ENCODE measurements at places on chromosomes 4 and X. TPM values are rescaled to one million over a fixed set of nuclear protein-coding genes. Genes with fewer than 3 reads are reported as not detected.

P2RY8 gene
- total RNA-seq = not detected

VSIG1 gene
- total RNA-seq = not detected

MAGEB3 gene
- not detected for total RNA-seq

NR3C2 gene
- total RNA-seq = 3.3 TPM

STK32B gene
- 0.10 TPM for total RNA-seq

ANKRD17 gene
- total RNA-seq = 17.6 TPM

COX7B2 gene
- 86.5 TPM for total RNA-seq

PLRG1 gene
- total RNA-seq = 71.6 TPM

PAQR3 gene
- total RNA-seq = 26.2 TPM

DNA sequence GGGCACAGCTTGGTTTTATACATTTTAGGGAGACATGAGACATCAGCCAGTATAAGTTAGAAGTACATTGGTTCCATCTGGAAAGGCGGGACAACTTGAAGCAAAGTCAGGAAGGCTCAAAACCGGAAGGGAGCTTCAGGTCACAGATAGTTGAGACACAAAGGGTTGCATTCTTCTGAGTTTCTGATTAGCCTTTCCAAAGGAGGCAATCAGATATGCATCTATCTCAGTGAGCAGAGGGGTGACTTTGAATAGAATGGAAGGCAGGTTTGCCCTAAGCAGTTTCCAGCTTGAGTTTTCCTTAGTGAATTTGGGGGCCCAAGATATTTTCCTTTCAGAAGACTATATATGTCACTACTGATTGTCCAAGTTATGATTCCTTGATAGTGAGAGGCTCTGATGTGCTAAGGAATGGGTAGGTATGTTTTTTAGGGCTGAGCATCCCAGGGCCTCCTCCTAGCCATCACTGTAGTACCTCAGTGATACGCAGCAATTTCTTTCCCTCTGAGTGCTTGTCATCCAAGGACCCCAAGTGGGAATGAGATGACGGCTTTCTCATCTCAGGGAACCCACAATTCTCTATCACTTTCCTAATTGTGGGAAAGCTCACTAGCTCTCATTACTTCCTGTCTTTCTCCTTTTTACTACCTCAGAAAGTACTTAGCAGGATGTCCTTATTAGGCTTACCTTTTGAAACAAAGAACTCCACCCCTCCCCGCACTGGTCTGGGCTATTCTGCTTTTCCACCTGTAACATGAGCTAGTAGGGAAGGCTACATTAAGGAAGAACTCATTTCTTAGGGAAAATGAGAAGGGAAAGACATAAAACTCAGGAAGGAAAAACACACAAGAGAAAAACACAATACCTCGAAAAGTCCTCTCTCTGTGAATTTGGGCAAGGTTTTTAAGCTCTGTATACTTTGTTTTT lies 632.7 kb downstream of the RAPGEF2 start:
- no peak for DNase-seq

DNA sequence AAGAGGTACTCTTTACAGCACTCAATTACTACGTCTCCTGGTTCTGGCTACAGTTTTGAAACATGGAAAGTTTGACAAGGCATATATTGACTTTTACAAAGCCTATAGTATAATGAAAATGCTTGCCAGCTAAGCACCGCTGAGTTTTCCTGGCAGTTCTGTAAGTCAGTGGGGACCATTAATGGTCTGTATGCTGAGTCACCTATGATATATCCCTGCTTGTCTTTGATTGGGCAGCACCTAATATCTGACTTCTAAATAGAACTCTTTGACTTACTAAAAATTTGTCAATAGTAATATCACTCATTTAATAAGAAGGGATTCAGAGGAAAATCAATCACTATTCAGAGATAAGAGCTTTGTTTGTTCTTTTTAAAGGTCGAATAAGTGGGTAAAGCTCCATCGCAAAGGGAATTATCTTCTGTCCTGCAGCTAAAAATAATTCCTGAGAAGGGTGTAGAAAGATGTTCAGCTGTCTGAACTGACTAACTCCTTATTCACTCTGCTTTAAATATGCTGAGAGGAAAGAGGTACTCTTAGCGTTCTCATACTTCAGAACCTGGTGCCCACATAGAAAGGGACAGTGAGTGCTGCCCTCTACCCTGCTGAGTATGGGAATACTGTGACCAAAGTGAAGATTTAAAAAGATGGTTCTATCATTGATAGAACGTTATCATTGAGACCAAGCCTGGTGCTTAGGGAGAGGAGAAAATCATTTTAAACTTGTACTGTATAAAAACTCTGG lies 959 bp downstream of the SMPX start:
- peak; percentile 24 for DNase-seq

DNA sequence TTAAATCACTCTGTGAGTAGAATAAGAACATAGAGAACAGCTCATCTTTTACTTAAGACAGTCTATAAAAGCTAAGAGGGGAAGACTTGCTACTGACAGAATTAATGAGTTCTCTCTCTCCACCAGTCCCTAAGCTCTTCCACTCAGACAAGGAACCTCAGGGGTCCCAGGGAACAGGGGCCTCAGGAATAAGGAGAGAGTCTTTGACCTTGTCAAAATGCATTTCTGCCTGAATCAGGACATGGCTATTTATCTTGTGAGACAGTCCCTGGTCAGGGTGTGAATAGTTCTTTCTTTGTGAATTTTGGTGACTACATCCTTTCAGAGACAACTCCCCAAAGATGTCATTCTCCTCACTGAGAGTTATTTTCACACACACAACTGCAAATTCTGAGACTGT lies 218.7 kb upstream of the HS3ST1 start:
- no peak for DNase-seq

DNA sequence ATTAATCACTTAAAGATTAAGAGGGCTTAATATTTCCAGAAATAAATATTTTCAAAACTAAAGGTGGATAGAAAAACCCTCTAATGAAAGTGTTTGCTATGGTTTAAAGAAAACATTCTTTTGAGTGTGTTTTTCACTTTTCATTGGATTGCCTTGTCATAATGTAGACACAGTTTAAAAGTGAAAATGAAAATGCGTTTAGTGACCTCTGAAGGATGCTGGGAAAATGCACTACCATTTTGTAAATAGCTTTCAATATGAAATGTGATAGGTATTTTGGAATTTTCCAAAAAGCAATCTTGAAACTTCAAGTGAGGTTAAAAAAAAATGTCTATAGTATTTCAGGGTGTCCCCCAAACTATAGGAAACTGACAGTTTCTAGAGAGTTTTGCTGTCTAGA lies 642.2 kb downstream of the C4orf33 start:
- DNase-seq = peak; percentile 1

- no peak for DNase-seq
These were observed 44.0 kb upstream of the GATB start for GRCh38 chr4:151804821-151805220.

DNA sequence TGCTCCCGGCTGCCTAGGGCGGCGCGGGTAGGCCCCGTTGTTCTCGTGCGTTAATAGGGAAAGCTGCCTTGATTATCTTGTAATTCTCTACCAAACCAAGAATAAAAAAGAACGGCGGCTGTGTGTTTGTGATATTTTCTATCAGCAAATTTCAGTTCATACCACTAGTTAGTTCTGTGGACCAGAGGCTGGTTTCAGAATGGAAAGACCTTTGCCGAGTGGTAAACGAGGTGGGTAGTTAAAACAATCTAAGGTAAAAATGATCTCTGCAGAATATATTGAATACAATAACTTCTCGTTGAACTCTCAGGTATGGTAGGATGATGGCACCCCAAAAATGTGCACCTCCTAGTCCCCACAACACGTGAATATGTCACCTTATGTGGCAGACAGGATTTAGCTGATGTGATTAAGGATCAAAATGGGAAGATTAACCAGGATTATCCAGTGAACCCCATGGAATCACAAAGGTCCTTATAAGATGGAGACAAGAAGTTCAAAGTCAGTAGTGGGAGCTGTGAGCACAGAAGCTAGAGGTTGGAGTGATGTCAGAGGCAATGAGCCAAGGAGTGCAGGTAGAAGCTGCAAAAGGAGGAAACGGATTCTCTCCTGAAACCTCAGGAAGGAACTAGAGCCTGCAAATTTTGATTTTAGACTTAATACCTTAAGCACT lies 574 bp upstream of the CFAP97 start:
- no peak for DNase-seq

- DNase-seq = no peak
These were observed 4.7 kb downstream of the TIMM17B start for GRCh38 chrX:48892896-48893295.

DNA sequence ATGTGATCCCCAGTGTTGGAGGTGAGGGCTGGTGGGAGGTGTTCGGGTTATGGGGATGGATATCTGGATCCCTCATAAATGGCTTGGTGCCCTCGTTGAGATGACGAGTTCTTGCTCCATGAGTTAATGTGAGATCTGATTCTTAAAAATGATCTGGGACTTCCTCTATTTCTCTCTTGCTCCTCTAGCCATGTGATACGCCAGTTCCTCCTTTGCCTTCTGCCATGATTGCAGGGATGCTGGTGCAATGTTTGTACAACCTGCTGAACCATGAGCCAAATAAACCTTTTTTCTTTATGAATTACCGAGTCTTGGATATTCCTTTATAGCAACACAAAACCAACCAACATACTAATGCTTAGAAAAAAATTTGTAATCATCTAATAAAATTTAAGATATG lies 56.6 kb downstream of the STAP1 start:
- DNase-seq = no peak

GRCh38 chrX:13937370-13938050 lies 92.2 kb downstream of the GEMIN8 start:
- DNase-seq = peak; percentile 17

- no peak for DNase-seq
These were observed 216.3 kb downstream of the ADAMTS3 start for GRCh38 chr4:72352711-72353110.

DNA sequence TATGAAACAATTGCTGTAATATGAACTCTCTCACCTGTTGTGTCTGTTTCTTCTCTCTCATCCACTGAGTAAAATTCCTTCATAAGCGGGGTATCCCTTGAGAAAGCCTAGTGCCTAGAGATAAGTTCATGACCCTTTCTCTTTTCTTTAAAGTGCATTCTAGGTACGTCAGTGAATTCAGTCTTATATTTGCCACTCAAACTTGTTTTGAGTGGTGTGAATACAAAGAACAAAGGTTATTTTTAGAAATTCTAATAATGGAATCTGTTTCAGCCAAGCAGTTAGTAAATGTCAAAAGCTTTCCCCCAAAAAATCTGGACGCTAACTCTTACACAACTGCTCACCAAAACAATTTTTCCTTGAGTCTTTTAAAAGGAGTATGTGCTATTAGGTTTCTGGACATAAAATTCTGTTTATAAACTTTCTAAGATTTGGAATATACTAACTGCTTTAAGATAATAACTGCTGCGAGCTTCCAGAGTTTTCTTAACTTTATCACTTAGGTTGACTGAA lies 112.0 kb downstream of the VEGFC start:
- no peak for DNase-seq

DNA sequence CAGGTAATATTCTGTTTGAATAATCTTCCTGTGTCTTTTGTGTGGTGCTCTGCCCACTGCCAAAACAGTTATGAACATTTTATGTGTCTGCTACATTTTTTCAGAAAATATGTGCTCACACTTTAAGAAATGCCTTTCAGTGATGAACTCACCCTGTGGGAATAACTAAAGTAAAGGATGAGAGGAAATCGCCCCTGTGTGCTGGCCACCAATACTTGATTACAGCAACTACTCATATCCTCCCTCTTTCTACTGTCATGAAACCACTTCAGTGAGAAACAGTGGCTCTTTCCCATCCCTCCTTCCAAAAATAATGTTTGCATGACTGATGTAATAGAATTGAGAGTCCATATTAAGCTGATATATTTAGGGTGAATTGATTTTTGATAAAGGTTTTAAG lies 900.9 kb downstream of the RAB28 start:
- no peak for DNase-seq

- no peak for DNase-seq
These were observed 9.4 kb downstream of the C4orf50 start for GRCh38 chr4:6008766-6009385.

GRCh38 chrX:33336783-33337182 lies 125.4 kb upstream of the DMD start:
- peak; percentile 22 for DNase-seq

- no peak for DNase-seq
These were observed 40.6 kb upstream of the XPNPEP2 start for GRCh38 chrX:129698150-129698549.

DNA sequence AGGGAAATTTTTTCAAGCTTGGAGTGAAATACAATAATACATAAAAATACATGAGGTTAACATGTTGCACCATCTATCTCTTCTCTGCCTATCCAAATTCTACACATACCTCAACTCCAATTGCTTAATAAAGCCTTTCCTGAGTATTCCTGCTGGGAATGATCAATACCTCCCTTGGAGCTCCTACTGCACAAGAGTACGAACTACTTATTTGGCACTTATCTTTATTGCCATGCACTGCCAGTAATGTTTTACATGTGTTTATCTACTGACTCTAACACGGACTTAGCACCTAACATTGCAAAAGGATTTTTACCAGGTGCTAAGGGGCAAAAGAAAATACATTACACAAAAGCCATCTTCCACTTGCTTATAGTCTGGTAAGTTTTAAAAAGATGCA lies 80.2 kb downstream of the ADGRA3 start:
- DNase-seq = no peak

DNA sequence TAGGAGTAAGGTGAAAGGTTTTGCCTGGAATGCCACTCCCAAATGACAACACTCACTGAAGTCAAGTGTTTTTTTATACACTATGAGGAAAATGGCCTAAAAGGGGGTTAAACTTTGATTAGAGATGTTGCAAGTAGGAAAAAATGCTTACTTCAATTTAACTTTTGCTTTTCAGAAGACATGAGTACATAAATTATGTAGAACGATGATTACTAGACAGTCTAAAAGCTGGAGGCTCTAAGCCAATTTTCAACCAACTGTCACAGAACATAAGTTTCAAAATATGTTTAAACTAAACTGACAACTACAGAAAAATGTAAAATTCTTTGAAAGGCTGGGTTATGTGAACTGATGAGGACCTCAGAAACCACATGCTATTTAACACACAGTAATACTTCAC lies 83.4 kb downstream of the SHISA3 start:
- DNase-seq = no peak

GRCh38 chr4:174847801-174848427 lies 18.9 kb upstream of the GLRA3 start:
- no peak for DNase-seq

DNA sequence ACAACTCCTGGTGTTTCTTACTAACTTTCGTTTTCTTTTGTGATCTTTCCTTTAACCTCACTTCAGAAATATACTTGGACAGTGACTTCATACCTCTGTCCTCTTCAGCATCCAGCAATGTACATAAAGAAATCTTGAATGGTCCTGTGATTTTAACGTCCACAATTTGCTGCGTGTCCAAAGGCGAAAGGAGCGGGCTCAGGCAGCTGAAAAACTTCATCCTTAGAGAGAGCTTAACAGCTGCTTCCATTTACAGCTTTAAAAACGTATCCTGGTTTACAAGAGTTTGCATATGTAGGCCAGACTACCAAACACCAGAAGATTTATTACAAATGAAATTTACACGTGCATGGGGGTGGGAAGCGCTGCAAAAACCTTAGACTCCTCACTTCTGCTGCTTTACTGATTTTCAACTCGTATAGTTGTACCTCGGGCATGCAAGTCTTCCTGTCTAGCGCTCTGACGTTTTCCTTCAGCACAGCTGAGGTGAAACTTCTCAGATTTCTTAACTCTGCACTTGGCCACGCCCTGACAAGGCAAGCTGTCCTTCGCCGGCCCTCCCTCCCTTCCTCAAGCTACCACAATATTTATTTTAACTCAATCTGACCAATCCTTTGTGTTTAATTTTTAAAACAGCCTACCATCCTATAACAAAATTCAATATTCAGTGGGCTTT lies 406.4 kb downstream of the FAM47A start:
- peak; percentile 38 for DNase-seq

GRCh38 chrX:39616098-39616729 lies 481.5 kb downstream of the BCOR start:
- DNase-seq = no peak

- DNase-seq = peak; percentile 76
These were observed 17.7 kb downstream of the PPP2R3B start for GRCh38 chrX:368811-369562.

Measured in A172 (cell line).